Pancreas (tissue), 10 donors: ENCODE measurements at places on chromosomes 13 and 19. TPM values are rescaled to one million over a fixed set of nuclear protein-coding genes. Genes with fewer than 3 reads are reported as not detected.

- H3K27ac ChIP-seq: no peak overlapping the region
- H3K27me3 ChIP-seq: no peaks in the 10 kb centered on the region
- no peaks in the 10 kb centered on the region for H3K4me1 ChIP-seq
- no peaks in the 10 kb centered on the region for H3K36me3 ChIP-seq
- DNase-seq: no peak
- H3K4me3 ChIP-seq: no peak overlapping the region
Observed at GRCh38 chr19:55433292-55433691, 9.8 kb downstream of the SHISA7 start.

Gene CDX2
- total RNA-seq: 2.8 TPM

DNA sequence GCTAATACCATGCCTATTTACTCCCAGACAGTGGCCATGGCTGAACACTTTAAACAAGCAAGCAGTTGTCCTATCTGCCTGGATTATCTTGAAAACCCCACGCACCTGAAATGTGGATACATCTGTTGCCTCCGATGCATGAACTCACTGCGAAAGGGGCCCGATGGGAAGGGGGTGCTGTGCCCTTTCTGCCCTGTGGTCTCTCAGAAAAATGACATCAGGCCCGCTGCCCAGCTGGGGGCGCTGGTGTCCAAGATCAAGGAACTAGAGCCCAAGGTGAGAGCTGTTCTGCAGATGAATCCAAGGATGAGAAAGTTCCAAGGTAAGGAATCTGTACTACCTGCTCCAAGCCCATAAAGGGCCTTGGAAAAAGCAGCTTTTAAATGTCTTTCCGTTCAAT, 8.6 kb downstream of the RFPL4AL1 start:
- no peak for DNase-seq
- H3K27ac ChIP-seq: no peak overlapping the region
- H3K4me3 ChIP-seq: no peak overlapping the region
- H3K4me1 ChIP-seq: no peaks in the 10 kb centered on the region
- H3K27me3 ChIP-seq: peaks cover 4% of the 10 kb centered on the region

DNA sequence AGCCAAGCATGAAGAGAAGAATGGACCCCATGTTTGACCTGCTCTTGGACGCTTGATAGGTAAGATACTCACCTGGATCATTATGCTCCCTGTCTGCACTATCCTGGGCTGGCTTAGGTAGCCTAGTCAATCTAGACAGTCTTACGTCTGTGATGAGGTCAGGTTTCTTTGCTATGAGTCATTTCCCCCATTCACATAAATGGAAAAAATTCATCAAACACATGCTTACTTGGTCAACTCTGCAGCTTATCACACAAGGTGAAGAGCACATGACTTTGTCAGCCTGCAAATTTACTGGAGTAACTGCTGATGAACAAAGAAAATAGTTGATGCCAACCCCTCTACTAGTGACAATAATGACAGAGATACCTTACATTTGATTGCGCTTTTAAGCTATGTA, 170.0 kb downstream of the NUFIP1 start:
- H3K27me3 ChIP-seq: no peaks in the 10 kb centered on the region
- no peak overlapping the region for H3K27ac ChIP-seq
- H3K4me3 ChIP-seq: no peak overlapping the region
- H3K4me1 ChIP-seq: no peaks in the 10 kb centered on the region

Gene CADM4
- total RNA-seq: 10.1 TPM

DNA sequence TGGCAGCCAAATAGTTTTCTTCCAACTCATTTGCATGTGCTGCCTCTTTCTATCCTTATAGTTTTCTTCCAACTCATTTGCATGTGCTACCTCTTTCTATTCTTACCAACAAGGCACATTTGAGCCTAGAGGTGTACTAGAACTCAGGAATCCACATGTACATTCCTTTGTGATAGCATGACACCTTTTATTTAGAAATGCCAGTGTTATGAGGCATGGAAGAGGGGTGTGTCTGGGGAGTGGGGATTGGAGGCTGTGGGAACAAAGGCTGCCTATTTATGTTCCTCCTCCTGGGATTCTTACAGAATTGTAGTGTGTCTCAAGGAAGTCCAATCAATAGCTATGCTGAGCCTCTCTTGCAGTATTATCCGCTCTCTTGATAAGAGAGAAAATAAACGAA, 966.7 kb downstream of the PCDH17 start:
- H3K36me3 ChIP-seq: no peaks in the 10 kb centered on the region
- H3K4me1 ChIP-seq: no peaks in the 10 kb centered on the region
- H3K27ac ChIP-seq: no peak overlapping the region

Gene TIMM44
- 23.3 TPM for total RNA-seq

DNA sequence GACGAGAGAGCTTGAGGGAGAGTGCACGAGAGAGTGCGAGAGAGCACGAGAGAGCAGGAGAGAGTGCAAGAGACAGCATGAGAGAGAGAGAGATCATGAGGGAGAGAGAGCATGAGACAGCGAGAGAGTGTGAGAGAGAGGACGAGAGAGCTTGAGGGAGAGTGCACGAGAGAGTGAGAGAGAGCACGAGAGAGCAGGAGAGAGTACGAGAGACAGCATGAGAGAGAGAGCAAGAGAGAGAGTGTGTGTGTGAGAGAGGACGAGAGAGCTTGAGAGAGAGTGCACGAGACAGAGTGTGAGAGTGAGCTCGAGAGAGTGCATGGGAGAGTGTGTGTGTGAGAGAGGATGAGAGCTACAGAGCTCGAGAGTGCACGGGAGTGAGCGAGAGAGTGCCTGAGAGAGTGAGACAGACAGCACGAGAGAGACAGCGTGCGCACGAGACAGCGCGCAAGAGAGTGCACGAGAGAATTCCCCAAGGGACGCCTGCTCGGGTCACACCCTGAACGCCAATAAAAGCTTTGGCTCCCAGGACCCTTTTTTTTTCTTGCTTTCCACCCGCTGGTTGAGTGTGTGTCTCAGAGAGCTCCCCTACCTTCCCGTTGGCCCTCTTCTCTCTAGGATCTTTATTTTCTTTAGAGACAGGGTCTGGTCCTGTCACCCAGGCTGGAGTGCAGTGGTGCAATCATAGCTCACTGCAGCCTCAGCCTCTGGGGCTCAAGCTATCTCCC, 3.7 kb downstream of the CD70 start:
- no peak overlapping the region for H3K4me3 ChIP-seq
- no peaks in the 10 kb centered on the region for H3K36me3 ChIP-seq
- peaks cover 5% of the 10 kb centered on the region for H3K27me3 ChIP-seq
- H3K27ac ChIP-seq: no peak overlapping the region

Gene CABP5
- not detected for total RNA-seq

GRCh38 chr13:26599403-26599802, 41.9 kb downstream of the WASF3 start:
- no peaks in the 10 kb centered on the region for H3K27me3 ChIP-seq
- no peaks in the 10 kb centered on the region for H3K4me1 ChIP-seq
- H3K27ac ChIP-seq: no peak overlapping the region
- no peak overlapping the region for H3K4me3 ChIP-seq
- H3K36me3 ChIP-seq: no peaks in the 10 kb centered on the region

GRCh38 chr13:19153782-19154450, 27.7 kb downstream of the TUBA3C start:
- no peak for DNase-seq
- H3K4me1 ChIP-seq: no peaks in the 10 kb centered on the region
- H3K36me3 ChIP-seq: no peaks in the 10 kb centered on the region
- H3K27ac ChIP-seq: no peak overlapping the region

- no peak overlapping the region for H3K27ac ChIP-seq
- DNase-seq: no peak
- H3K4me1 ChIP-seq: no peaks in the 10 kb centered on the region
- no peaks in the 10 kb centered on the region for H3K36me3 ChIP-seq
- H3K4me3 ChIP-seq: no peak overlapping the region
Observed at GRCh38 chr19:7010722-7011593, 10.3 kb downstream of the MBD3L2B start.

- DNase-seq: no peak
- H3K27ac ChIP-seq: no peak overlapping the region
- no peaks in the 10 kb centered on the region for H3K4me1 ChIP-seq
- H3K4me3 ChIP-seq: no peak overlapping the region
- no peaks in the 10 kb centered on the region for H3K27me3 ChIP-seq
- H3K36me3 ChIP-seq: no peaks in the 10 kb centered on the region
Observed at GRCh38 chr13:42876270-42876714, 94.9 kb downstream of the FAM216B start.

DNA sequence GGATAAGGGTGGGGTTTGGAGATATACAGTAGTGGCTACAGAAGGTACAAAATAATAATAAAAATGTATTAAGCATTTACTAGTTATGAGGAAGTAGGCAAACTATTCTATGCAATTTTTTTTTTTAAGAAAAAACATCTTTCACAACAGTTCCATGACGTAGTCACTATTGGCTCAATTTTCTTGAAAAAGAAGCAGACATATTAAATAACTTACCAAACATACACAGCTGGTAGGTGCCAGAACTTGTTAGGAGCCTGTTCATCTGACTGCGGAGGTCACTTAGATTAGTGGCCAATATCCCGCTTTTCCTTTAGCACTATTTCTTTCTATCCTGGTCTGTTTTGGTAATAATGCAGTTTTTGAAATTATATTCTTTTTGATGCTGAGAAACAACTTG, 593.5 kb downstream of the KCTD12 start:
- no peak overlapping the region for H3K27ac ChIP-seq
- H3K4me3 ChIP-seq: no peak overlapping the region
- H3K4me1 ChIP-seq: no peaks in the 10 kb centered on the region
- H3K27me3 ChIP-seq: no peaks in the 10 kb centered on the region

Gene C19orf67
- total RNA-seq: not detected

Gene ARL11
- 0.06 TPM for total RNA-seq

GRCh38 chr19:3942790-3943409, 10.0 kb downstream of the NMRK2 start:
- H3K4me3 ChIP-seq: no peak overlapping the region
- H3K36me3 ChIP-seq: no peaks in the 10 kb centered on the region
- DNase-seq: no peak
- H3K27me3 ChIP-seq: no peaks in the 10 kb centered on the region
- H3K27ac ChIP-seq: no peak overlapping the region

Gene U2AF1L4
- 12.1 TPM for total RNA-seq

DNA sequence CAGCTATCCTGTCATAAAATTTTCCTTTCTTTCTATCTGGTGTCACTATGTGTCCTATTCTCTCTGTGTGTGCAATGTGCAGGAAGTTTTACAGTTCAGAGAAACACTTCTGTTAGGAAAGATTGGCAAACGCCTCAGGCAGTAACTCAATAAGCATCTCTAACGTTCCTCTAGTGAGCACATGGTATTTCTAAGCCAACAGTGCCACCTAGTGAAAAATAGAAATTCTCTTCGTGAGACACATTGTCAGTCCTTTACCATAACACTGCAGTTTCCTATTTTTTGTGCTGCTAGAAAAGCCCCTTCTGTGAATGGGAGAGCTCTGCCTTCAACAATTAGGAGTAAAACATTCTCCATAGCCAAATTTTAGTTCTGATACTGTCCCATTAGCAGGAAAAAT, 50.7 kb downstream of the ZNF723 start:
- no peaks in the 10 kb centered on the region for H3K4me1 ChIP-seq
- no peaks in the 10 kb centered on the region for H3K27me3 ChIP-seq
- H3K27ac ChIP-seq: no peak overlapping the region

Gene FXYD1
- total RNA-seq: 5.8 TPM

Gene LYPD5
- 0.09 TPM for total RNA-seq

Gene HIPK4
- total RNA-seq: 0.09 TPM

- H3K27me3 ChIP-seq: no peaks in the 10 kb centered on the region
- no peak overlapping the region for H3K4me3 ChIP-seq
Observed at GRCh38 chr13:43766725-43767124, 20.0 kb downstream of the ENOX1 start.

- no peaks in the 10 kb centered on the region for H3K27me3 ChIP-seq
- no peaks in the 10 kb centered on the region for H3K36me3 ChIP-seq
Observed at GRCh38 chr13:89214185-89214584, 1543.0 kb downstream of the SLITRK5 start.

DNA sequence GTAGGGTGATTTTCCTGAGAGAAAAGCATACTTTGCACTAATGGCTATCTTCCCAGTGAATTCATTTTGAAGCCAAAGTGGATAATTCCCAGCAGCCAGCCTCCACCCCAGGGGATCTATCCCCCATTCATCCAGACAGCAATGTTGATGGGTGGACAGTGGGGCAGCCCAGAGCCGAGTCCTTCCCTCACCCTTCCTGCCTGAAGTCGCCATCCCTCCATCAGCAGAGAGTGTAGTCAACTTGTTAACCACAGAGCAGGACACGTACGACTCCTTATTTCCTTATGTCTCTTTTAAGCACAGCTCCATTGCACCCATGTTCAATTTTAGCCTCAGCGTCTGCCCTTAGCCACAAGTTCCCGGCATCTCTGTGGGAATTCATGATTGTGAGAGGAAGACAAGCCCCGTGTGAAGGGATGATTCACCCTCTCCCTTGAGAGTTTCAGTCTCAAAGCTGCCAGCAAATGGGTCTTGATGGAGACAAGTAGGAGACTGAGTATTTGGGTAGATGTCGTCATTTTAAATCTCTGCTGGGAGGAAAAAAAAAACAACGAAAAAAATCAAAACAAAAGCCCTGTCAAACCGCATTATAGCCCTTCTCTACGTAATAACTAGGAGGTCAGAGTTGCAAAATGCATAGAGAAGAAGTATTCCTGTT, 58.3 kb upstream of the MEDAG start:
- no peaks in the 10 kb centered on the region for H3K4me1 ChIP-seq
- no peaks in the 10 kb centered on the region for H3K36me3 ChIP-seq
- no peak overlapping the region for H3K4me3 ChIP-seq
- no peak for DNase-seq

Gene IGFL4
- total RNA-seq: 0.15 TPM

Gene FOXA3
- 27.5 TPM for total RNA-seq

GRCh38 chr19:49567861-49568441, 12.4 kb downstream of the NOSIP start:
- H3K27me3 ChIP-seq: no peaks in the 10 kb centered on the region
- DNase-seq: no peak
- H3K4me1 ChIP-seq: peaks cover 6% of the 10 kb centered on the region
- H3K27ac ChIP-seq: peak overlapping the region; percentile 2
- H3K36me3 ChIP-seq: no peaks in the 10 kb centered on the region

DNA sequence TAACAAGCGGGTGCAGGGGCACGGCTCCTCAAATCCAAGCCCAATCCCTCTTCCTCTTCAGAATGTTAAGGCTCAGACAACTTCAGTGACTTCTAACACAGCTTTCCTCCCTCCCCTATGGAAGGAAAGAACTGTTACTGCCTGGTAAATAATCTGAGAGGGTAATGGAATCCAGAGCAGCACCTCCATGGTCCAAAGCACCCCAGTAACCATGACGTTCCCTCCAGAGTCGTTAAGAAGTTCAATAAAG, 969 bp downstream of the AKT2 start:
- H3K27ac ChIP-seq: peak overlapping the region; percentile 96
- no peak for DNase-seq
- peaks cover 18% of the 10 kb centered on the region for H3K4me1 ChIP-seq
- H3K4me3 ChIP-seq: peak overlapping the region; percentile 83
- no peaks in the 10 kb centered on the region for H3K27me3 ChIP-seq

Gene PIP5K1C
- 12.9 TPM for total RNA-seq

GRCh38 chr13:82412749-82413148, 1469.5 kb downstream of the SLITRK1 start:
- no peak overlapping the region for H3K27ac ChIP-seq
- DNase-seq: no peak
- H3K27me3 ChIP-seq: no peaks in the 10 kb centered on the region
- H3K4me1 ChIP-seq: no peaks in the 10 kb centered on the region
- no peaks in the 10 kb centered on the region for H3K36me3 ChIP-seq

Gene TEKTIP1
- total RNA-seq: 2.2 TPM

- H3K27ac ChIP-seq: no peak overlapping the region
- H3K27me3 ChIP-seq: no peaks in the 10 kb centered on the region
- H3K36me3 ChIP-seq: no peaks in the 10 kb centered on the region
- peak; percentile 60 for DNase-seq
Observed at GRCh38 chr19:821231-821824, 427 bp downstream of the PLPPR3 start.

GRCh38 chr19:46180701-46181387, 32.8 kb downstream of the IGFL2 start:
- H3K4me1 ChIP-seq: no peaks in the 10 kb centered on the region
- H3K36me3 ChIP-seq: no peaks in the 10 kb centered on the region
- no peaks in the 10 kb centered on the region for H3K27me3 ChIP-seq
- no peak overlapping the region for H3K27ac ChIP-seq
